ENCODE measurements at places on chromosomes 2 and 18. TPM values are rescaled to one million over a fixed set of nuclear protein-coding genes. Genes with fewer than 3 reads are reported as not detected.

GRCh38 chr2:341017-341542, 53.2 kb upstream of the ALKAL2 start:
- no peak for DNase-seq

DNA sequence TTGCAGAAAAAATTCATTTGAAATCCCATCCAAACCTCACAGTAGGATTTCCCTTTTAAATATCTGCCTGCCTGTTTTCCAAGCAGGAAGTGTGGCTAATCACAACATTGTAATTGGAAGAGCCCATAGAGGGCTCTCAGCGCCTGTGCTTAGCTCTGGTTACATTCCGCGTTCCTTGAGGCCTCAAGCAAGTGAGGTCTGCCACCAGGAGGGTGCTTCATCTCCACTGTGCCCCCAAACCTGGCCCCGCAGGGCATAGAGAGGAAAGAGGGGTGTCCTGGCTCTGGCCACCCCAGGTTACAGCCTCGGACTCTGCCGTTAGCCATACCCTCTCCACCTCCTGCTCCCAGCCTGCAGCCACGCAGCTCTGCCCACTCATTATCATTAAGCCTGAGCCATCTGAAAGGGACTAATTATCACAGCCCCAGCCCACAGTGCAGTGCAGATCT, 214.8 kb downstream of the SP3 start:
- DNase-seq: no peak

DNA sequence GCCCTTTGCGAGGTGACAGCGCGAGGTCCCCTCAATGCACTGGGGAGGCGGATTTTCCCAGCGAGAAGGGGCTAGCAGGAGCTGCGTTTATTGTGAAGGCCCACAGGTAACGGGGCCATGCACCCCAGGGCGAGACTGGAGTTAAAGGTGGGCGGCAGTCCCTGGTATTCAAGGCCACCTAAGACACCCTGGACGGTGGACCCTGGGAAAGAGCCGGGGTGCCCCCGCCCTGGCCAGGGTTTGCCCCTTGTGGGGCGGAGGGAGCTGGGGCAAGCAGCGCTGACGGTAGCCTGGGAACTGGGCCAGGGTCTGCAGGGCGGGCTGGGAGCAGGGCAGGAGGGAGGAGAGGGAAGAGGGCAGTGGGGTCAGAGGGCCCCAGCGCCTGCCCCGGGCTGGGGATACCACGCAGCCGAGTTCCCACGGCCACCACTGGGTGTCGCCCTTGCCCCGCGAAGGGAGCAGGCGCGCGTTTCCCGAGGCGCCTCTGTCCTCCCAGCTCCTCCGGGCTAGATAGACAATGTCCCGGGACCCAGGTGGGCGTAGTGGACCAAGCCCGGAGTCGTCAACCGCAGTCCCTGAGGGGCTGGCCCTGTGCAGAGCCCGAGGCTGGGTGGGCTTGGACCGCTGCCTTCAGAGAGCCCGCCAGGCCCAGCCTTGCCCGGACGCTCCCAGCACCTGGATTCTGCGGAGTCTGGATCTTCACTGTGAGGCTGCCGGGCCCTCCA, 80.2 kb downstream of the SMAD4 start:
- DNase-seq: peak; percentile 53

GRCh38 chr2:71974846-71975245, 172.8 kb downstream of the CYP26B1 start:
- DNase-seq: no peak

- no peak for DNase-seq
Observed at GRCh38 chr2:221780281-221780688, 208.2 kb upstream of the EPHA4 start.

DNA sequence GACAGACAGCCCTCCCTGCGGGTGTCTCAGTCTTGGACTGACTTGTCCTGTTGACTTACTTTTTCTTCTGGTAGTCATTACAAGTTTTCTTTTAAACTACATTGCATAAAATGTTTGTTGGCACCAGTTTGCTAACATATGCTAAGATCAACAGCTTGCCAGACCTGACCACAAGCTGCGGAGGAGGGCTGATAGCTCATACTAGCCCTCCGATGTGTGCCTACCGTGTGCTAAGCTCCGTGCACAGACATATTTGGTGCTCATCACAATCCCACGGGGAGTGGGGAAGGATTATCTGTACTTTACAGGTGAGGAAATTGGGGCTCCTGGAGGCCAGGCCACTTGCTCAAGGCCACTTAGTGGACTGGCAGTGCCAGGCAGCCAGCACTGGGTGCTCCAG, 72.8 kb upstream of the YPEL5 start:
- DNase-seq: no peak

DNA sequence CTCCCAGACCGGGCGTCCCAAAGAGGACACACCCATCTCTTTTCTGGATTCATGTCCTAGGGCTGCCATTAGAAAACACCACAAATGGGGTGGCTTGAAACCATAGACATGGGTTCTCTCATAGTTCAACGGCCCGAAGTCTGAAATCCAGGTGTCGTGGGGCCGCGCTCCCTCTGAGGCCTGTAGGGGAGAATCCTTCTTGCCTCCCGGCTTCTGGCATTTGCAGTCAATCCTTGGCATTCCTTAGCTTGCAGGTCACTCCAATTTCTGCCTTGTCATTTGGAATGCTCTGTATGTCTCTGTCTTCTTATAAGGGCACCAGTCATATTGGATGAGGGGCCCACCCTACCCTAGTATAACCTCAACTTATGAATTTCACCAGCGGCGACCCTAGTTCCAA, 65.1 kb downstream of the CYB5A start:
- no peak for DNase-seq

- no peak for DNase-seq
Observed at GRCh38 chr2:142582317-142582716, 295.1 kb upstream of the KYNU start.

DNA sequence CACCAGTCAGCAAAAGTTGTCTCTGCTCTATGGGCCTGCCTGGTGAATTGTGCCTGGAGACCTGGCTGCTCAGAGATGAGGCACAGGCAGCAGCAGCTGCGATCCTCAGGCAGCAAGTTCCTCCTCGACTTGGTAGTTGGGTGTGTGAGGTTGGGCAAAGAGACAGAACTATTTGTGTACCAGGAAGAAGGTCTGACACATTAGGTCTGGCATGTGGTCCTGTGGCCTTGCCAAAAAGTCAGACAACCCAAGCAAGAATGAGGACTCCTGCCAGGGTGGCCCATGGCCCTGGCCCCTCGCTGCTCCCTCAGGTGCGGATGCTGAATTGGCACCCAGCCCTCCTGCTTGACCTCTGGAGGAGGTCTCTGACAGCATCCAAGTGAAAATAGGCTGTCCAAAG, 192.7 kb downstream of the DYSF start:
- DNase-seq: no peak

GRCh38 chr2:1590596-1591460, 153.5 kb downstream of the PXDN start:
- DNase-seq: no peak

DNA sequence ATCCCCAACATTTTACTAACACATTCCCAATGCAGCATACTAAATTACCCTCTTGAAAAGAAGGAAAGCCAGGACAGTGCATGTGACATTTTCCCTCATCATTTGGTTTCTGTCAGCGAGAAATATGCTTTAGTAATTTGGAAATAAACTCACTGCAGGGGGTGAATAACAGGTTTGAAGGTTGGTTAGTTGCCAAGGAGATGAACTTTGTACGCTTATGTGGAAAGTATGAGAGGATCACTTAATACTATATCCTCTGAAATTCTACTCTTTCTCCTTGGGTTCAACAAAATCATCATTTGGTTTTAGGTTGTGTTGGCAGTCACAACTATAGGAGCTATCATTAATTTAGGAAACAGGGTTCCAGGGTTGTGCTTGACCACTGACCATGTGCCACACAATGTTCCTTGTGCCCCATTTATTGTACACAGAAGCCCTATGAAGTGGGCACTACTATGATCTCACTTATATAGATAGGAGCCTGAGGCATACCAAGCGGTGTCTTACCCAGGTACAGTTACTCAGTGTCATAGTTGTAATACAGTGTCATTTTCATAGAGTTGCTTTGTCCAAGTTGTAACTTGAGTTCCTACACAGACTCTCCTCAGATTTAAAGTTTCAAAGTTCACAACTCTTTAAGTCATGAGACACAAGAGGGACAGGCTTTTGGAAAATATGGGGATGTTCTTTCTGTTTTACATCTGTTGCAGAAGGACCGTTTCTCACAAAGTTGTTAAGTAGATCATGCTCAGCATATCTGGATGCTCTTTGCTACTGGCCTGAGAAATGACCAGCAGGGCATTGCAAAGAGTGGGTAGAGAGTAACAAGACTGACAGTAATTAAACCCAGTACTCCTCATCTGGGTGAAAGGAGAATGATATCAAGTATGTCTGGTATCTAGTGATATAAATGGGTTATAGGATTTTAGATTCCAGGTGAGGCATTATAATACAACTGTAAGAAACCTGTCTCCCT, 91.8 kb downstream of the MAP4K4 start:
- no peak for DNase-seq

- no peak for DNase-seq
Observed at GRCh38 chr2:239252393-239252792, 148.4 kb downstream of the HDAC4 start.

Gene FER1L5
- not detected for total RNA-seq

Gene CKAP2L
- total RNA-seq: 3.4 TPM

Gene PSMA8
- 0.30 TPM for total RNA-seq

Gene DNAJC5G
- total RNA-seq: not detected

Gene FAHD2B
- 22.9 TPM for total RNA-seq

Gene TOGARAM2
- total RNA-seq: 9.3 TPM

Gene PARD3B
- 0.10 TPM for total RNA-seq

Gene ZBTB7C
- total RNA-seq: not detected

Gene SPTBN1
- 182 TPM for total RNA-seq
